Activated CD4-positive, alpha-beta T cell treated with anti-CD3 and anti-CD28 coated beads, Interleukin-10, Interleukin-2, amounts not matched to agents 100 ng/mL and 50 ng/mL, durations not matched to agents 16 hours and 8 hours (primary cell): ENCODE measurements at places on chromosomes 4 and X.

GRCh38 chr4:70915036-70915815, 13.1 kb downstream of the MOB1B start:
- DNase-seq = no peak

DNA sequence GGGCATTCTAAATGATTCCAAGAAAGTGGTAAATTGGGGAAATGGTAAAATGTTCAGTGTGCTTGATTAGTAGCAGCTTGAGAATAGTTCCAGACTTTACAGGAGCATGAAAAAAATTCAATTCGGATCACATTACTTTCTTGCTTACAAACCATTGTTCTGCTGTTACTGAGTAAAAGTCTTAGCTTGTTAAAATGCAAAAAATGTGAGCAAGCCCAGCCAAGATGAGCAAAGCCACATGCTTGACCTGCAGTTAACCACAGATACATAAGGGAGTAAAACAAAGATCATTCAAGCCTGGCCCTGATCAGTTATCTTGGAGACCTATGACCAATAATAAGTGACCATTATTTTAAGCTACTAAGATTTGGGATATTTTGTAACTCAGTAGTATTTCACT, 562.9 kb upstream of the MAGEB2 start:
- DNase-seq = no peak

- DNase-seq = no peak
These were observed 48.3 kb downstream of the TLR10 start for GRCh38 chr4:38734446-38734845.

- DNase-seq = no peak
These were observed 44.7 kb downstream of the SCD5 start for GRCh38 chr4:82753725-82754410.

DNA sequence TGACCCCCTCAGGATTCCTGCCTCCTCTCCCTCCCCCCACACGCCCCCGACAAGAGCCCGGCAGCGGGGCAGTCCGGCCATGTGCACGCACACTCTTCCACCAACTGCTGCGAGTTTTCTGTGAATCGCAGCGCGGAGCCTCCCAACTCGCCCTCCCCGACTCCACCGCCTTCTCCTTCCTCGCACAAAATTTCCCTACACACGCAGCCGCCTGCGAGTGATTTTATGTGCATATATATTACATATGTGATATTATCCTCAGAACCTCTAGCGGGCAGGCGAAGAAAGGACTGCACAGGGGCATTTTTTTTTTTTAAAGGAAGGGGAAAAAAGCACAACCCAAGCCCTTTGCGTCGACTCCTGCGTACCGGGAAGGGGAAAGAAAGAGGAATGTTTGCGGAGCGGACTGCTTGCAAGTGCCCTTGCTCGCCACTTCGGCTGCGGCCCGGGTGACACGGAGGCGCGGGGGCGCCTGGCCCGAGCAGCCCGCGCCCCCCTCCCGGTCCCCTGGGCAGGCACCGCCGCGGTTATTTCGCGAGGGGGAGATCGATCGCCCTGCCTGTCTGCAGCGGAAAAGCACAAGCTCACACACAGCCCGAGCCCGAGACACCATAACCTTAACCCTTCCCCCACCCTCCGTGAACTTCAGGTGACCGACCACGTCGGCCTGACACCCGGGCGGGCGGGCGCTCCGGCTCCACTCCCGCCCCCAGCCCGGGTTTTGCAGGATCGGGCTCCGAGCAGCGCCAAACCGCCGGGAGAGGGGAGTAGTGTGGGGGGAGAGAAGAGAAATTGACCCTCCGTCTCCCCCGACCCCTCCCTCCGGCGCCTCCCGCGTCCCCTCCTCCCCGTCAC, 2.3 kb downstream of the ZNF827 start:
- DNase-seq = peak; percentile 77

GRCh38 chr4:184941671-184942418, 76.4 kb upstream of the HELT start:
- DNase-seq = no peak

DNA sequence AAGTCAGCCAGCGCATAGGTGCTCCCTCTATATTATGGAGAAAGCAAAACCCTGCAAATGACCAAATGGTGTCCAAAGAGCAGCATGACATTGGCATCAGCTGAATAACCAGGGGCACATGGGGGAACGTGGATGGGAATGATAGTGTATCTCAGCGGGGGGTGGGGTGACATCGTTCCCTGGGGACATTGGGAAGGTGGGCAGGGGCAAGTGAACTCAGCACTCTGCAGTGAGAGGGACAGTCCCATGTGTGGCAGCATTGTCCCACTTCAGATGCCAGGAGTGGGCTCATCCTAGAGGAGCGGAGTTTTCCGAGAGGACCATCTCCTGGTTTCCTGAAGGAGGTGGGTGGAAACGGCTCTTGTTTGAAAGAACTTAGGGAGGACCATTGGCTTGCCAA, 64.8 kb downstream of the NELFA start:
- DNase-seq = no peak

DNA sequence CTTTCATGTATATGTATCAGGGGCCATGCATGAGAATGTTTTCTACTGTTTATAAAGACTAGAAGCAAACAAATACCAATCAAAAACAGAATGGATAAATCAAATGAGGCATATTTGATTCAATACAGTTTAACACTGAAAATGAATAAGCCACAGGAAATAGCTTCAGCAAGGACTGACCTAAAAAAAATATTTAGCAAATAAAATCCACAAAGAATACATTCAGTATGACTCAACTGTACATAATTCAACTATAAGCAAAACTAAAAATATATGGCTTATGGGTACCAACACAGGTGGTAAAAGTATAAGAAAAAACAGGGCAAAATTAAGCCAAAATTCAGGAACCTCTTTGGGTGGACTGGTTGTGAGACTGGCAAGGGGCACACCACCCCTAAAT, 112.9 kb downstream of the KCNIP4 start:
- DNase-seq = no peak

- no peak for DNase-seq
These were observed 39.5 kb downstream of the RBPJ start for GRCh38 chr4:26360273-26360672.

- no peak for DNase-seq
These were observed 222.1 kb downstream of the STIM2 start for GRCh38 chr4:27082776-27083175.

GRCh38 chr4:156623376-156623775, 348.2 kb downstream of the PDGFC start:
- no peak for DNase-seq

DNA sequence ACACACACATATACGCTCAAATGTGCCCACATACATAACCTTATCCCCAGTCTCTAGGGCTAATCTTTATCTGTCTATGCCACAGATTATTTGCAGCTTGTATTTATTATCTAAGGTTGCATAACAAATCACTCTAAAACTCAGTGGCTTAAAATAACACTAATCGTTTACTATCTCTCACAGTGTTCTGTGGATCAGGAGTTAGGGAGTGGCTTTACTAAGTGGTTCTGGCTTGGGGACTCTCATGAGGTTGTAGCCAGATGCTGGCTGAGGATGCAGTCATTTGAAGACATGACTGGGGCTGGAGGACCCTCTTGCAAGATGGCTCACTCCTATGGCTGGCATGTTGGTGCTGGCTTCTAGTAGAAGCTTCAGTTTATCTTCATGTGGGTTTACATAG, 68.5 kb upstream of the LNX1 start:
- no peak for DNase-seq

DNA sequence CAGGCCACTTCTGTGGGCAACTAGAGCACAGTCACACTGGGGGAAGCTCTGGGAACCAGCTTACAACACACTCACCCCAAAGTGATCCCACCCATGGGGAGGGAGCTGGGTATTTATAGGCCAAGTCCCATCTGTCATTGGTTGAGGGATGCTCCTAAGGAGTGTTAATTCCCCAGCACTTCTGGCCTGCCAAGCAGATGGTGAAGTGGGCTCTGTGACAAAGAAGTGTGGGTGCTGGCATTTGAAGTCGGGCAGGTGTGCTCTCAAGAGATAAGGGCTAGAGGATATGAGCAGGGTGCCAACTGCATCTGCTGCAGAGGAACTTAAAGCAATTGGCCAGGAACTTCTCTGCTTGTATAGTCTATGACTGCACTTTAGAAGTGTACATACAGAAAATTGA, 30.9 kb downstream of the PTCHD1 start:
- DNase-seq = no peak

DNA sequence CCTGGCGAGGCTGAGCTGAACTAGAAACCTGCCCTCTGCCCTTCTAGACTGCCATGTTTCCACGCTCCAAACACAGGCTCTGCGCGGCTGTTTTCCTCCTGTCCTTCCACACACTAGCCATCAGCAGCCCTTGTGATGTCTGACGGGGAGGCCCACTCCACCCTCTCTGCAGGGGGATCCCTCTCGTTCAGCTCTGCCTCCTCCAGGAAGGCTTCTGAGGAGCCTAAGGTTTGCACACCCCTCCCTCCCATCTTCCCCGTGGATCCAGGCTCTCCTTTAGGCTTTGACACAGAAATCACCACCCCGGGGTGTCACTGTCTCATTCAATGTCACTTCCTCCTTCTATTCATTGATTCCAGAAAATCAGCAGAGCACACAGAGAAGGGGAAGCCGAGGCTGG, 38.6 kb upstream of the CRMP1 start:
- DNase-seq = no peak

DNA sequence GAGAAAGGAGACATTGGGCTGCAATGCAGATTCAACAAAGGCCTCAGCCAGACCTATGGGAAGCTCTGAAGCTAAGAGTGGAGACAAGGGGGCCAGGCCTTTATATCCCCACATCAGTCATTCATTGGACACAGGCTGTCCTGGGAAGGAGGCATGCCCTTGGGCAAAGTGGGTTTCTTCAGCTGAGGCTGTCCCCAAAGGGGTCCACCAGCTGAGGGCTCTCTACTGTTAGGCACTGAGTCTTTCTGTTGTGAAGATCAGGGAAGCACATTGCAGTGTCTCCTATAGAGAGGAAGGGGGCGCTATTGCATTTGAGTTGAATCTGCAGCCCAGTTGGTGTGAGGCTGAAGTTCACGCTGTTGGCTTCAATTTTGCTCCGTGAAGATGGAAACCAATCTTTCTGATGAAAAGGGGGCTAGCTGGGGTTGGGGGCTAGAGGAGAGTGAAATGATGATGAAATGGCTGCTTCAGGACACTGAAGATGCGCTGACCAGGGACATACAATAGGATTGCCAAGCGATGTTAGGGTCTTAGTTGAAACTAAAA, 48.0 kb downstream of the SLC25A5 start:
- peak; percentile 73 for DNase-seq
